Uterus (tissue), 4 donors: ENCODE measurements at places on chromosomes 11 and 22. TPM values are rescaled to one million over a fixed set of nuclear protein-coding genes. Genes with fewer than 3 reads are reported as not detected.

- H3K27ac ChIP-seq, result no peak overlapping the region
- H3K27me3 ChIP-seq, result no peaks in the 10 kb centered on the region
- no peak for DNase-seq
These were observed 57.0 kb upstream of the CYP2D6 start for GRCh38 chr22:42187646-42188045.

DNA sequence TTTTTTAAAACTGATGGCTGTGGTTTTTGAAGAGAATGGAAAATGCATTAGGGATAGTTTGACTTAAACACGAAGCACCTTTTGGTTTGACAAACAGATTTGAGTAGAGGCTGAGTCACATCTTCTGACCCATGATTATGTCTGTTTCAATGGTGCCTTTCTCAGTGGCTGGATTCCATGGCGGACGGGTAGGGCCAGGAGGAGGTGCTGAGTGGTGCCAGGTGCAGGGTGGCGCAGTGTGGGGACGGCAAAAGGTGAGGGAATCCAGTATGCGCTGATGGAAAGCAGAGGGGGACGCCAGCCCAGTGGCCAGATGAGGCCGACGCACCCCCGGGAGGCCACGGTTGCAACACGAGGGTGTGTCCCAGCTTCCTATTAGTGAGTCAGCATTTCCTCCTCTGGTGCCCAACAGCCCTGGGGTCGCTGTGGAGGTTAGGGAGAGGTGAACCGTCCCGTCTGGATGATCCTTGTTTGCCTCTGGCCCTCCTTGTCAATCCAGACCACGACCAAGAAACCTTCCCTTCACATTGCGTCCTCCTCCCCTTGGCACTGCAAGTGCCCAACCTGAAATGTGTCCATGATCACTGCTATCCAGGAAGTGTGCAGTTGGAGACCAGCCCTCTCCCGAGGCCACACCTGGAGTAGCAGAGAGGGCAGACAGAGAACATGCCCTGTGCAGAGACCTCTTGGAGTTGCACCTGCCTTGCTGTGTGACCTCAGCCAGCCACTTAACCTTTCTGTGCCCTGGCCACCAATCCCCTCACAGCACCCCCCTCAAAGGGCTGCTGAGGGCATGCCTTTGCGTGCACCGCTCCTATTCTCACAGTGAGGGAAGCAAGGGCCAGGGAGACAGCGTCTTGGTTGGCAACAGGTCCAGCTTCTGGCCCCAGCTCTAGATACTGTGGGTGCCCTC, 32.5 kb upstream of the ATXN10 start:
- H3K4me1 ChIP-seq, result no peaks in the 10 kb centered on the region
- H3K36me3 ChIP-seq, result no peaks in the 10 kb centered on the region
- peak; percentile 56 for DNase-seq
- H3K4me3 ChIP-seq, result no peak overlapping the region
- no peaks in the 10 kb centered on the region for H3K27me3 ChIP-seq

DNA sequence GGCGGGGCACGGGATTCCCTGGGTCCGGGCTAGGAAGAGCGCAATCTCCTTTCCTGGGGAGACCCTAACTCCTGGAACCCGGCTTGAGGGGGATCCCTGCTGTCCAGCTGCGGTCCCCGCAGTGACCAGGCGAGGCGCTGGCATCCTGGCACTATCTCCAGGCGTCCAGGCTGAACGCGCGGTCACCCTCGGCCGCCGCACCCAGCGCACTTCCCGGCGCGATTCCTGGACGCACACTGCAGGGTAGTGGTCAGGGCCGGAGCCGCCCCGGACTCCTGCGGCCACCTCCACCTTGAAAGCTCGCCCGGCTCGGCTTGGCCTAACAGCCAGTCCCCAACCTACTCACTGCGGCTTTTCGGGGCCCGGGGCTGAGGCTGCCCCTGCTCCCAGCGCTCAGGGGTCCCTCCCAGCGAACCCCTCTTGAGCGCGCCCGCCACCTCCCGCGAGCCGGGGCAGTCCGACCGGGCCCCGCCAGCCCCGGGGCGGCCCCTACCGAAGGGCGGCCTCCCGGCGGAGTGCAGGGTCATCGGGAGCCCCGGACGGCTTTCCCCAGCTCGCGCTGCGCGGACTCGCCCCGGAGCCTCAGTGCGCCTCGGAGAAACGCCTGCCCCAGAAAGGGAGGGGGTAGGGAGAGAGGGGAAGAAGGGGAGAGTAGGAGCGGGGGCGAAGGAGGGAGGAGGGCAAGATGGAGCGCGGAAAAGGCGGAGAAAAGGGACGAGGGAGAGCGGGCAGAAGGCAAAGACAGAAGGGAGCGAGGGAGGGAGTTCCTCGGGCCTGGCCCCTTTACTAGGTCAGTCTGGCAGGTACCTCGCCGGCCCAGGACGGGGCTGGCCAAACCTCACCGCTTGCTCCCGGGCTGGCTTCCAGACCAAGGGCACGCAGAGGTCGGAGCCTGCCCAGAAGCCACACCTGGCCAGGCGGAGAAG, 1.0 kb downstream of the POU2AF3 start:
- DNase-seq, result peak; percentile 60
- no peaks in the 10 kb centered on the region for H3K4me1 ChIP-seq
- peak overlapping the region; percentile 66 for H3K4me3 ChIP-seq
- no peaks in the 10 kb centered on the region for H3K36me3 ChIP-seq

- peaks cover 2% of the 10 kb centered on the region for H3K4me1 ChIP-seq
- DNase-seq, result no peak
- no peak overlapping the region for H3K4me3 ChIP-seq
- no peak overlapping the region for H3K27ac ChIP-seq
- no peaks in the 10 kb centered on the region for H3K27me3 ChIP-seq
These were observed 16.0 kb downstream of the PARVG start for GRCh38 chr22:44196731-44197131.

- no peak for DNase-seq
- H3K4me1 ChIP-seq, result no peaks in the 10 kb centered on the region
- no peaks in the 10 kb centered on the region for H3K36me3 ChIP-seq
- no peaks in the 10 kb centered on the region for H3K27me3 ChIP-seq
- no peak overlapping the region for H3K4me3 ChIP-seq
- H3K27ac ChIP-seq, result no peak overlapping the region
These were observed 65.6 kb downstream of the LDLRAD3 start for GRCh38 chr11:36009473-36009872.

- no peaks in the 10 kb centered on the region for H3K4me1 ChIP-seq
- no peaks in the 10 kb centered on the region for H3K27me3 ChIP-seq
- no peak for DNase-seq
- H3K36me3 ChIP-seq, result no peaks in the 10 kb centered on the region
These were observed 28.6 kb downstream of the CSRP3 start for GRCh38 chr11:19173004-19173689.

- no peak overlapping the region for H3K4me3 ChIP-seq
- H3K36me3 ChIP-seq, result no peaks in the 10 kb centered on the region
- no peak for DNase-seq
- H3K27me3 ChIP-seq, result no peaks in the 10 kb centered on the region
These were observed 20.9 kb downstream of the PC start for GRCh38 chr11:66937193-66937733.

- H3K27ac ChIP-seq, result no peak overlapping the region
- no peaks in the 10 kb centered on the region for H3K27me3 ChIP-seq
- H3K4me3 ChIP-seq, result no peak overlapping the region
- no peaks in the 10 kb centered on the region for H3K4me1 ChIP-seq
- DNase-seq, result no peak
These were observed 72.2 kb downstream of the RBMXL2 start for GRCh38 chr11:7160814-7161489.

MB gene
- 1.8 TPM for total RNA-seq

WNT7B gene
- total RNA-seq, result not detected

OR5T2 gene
- not detected for total RNA-seq

IFITM2 gene
- total RNA-seq, result 241 TPM
